ENCODE measurements at places on chromosomes 11 and 22. TPM values are rescaled to one million over a fixed set of nuclear protein-coding genes. Genes with fewer than 3 reads are reported as not detected.

RAB6A gene
- total RNA-seq, result 150 TPM

CARD18 gene
- not detected for total RNA-seq

PAAF1 gene
- total RNA-seq, result 58.7 TPM

TRIM51 gene
- not detected for total RNA-seq

LINC01488 gene
- not detected for total RNA-seq

FAM227A gene
- total RNA-seq, result 0.49 TPM

GRCh38 chr11:36023922-36024321 is 80.1 kb downstream of the LDLRAD3 start:
- DNase-seq, result no peak

GRCh38 chr11:108933630-108934029 is 268.8 kb downstream of the DDX10 start:
- no peak for DNase-seq

DNA sequence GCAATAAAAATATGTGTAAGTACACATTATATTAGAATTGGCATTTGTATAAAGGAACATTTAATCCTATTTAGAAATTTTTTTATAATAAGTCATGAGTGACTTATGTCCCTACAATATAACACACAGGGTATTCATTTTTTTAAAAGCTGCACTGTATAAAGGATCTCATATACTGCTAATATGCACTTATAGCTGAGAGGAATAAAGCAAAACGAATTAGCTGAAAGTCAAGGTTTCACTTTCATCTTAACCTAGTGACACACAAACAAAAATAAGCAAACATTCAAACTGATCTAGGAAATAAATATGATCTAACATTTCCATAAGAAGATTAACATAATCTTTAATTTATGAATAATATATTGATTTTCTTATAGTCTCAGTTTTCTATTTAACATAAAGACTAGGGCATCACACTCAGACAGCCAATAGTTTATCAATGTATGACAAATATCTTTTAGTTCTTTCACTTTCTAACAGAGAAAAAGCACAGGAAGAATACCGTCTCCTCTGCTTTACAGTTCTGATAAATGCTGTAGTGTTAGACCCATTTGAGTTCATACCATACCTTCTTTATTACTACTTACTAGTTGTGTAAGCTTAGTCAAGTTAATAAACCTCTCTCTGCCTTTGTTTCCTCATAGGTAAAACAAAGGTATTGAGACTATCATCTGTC is 42.9 kb downstream of the DCDC1 start:
- no peak for DNase-seq

- peak; percentile 62 for DNase-seq
Measured at GRCh38 chr11:76604081-76604625, 66.4 kb downstream of the LRRC32 start.

GRCh38 chr11:12770435-12770834 is 96.2 kb downstream of the TEAD1 start:
- no peak for DNase-seq

DNA sequence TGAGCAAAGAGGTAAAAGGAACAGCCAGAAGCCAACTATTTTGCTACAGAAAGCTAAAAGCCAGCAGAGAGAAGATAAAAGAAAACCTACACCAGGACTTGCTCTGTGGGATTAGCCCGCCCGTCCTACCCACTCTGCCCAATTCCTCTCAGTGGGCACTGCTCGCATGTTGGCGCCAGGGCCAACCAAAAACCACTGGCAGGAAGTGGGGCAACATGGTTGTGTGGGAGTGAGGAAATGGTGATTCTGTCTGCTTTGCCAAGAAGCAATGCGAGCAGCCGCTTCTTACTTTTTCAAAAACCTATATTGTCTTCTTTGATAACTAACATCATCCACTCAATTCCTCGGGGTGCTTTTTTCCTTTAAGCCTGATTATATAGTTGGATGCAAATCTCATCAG is 14.2 kb upstream of the APOA1 start:
- no peak for DNase-seq

- DNase-seq, result no peak
Measured at GRCh38 chr11:61502522-61502921, 6.0 kb upstream of the LRRC10B start.

- peak; percentile 55 for DNase-seq
Measured at GRCh38 chr11:120208777-120209176, 2.1 kb upstream of the OAF start.

GRCh38 chr11:102799681-102800340 is 1.9 kb upstream of the MMP1 start:
- DNase-seq, result no peak
